SJSA1 (cell line): ENCODE measurements at places on chromosomes 1 and 21. TPM values are rescaled to one million over a fixed set of nuclear protein-coding genes. Genes with fewer than 3 reads are reported as not detected.

DNA sequence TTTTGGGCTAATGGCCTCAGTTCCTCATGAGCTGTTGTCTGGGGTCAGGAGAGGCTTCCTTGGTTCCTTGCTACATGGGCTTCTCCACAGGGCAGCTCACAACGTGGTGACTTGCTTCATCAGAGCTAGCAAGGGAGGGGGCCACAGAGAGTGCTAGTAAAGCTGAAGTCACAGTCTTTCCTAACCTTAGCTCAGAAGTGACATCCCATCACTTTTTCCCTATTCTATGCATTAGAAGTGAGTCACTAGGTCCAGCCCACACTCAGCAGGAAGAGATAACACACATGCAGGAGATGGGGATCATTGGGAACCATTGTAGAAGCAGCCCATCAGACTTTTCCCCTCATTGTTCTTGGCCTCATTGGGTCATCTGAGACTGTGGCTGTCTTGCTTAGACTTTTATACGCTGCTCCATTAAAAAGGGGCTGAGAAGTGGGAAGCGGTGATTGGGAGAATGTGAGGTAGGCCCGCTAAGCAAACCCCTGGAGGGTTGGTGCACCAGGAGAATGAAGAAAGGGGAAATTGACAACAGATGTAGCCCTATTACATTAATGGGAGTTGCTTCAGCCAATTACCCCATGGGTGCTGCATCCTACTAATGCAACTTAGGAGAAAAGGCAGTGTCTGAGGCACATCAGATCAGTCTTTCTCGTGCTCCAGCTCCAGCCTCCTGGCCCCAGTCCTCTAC lies 22.1 kb upstream of the IGSF21 start:
- no peak for DNase-seq

Gene CYP4Z1
- not detected in 2 replicates for total RNA-seq

Gene PPIE
- 43.0 and 48.7 TPM in 2 replicates for total RNA-seq

DNA sequence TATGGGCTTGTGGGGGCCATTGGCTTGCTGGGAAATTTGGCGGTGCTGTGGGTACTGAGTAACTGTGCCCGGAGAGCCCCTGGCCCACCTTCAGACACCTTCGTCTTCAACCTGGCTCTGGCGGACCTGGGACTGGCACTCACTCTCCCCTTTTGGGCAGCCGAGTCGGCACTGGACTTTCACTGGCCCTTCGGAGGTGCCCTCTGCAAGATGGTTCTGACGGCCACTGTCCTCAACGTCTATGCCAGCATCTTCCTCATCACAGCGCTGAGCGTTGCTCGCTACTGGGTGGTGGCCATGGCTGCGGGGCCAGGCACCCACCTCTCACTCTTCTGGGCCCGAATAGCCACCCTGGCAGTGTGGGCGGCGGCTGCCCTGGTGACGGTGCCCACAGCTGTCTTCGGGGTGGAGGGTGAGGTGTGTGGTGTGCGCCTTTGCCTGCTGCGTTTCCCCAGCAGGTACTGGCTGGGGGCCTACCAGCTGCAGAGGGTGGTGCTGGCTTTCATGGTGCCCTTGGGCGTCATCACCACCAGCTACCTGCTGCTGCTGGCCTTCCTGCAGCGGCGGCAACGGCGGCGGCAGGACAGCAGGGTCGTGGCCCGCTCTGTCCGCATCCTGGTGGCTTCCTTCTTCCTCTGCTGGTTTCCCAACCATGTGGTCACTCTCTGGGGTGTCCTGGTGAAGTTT lies 550 bp downstream of the RXFP4 start:
- no peak for DNase-seq

- DNase-seq, result no peak
These were observed 113.5 kb downstream of the MAP3K21 start for GRCh38 chr1:233440951-233441401.

Gene GBP7
- not detected in 2 replicates for total RNA-seq

DNA sequence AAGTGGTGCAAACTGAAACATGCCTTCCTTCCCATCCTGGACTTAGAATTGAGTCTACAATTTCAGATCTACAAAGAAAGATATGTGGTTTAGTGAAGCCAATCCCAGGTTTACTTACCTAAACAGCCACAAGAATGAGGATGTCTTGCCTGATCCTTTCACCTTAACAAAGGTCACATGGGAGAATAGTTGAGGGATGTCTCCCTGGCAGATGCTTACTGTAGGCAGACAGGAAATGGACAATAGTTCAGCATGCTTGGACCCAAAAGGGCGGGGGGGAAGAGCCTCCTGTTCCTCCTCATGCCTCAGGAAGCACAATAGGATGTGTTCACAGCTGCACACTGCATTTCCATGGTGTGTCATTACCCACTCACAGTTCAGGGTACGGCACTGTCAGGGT lies 492.7 kb upstream of the USP24 start:
- DNase-seq, result no peak

DNA sequence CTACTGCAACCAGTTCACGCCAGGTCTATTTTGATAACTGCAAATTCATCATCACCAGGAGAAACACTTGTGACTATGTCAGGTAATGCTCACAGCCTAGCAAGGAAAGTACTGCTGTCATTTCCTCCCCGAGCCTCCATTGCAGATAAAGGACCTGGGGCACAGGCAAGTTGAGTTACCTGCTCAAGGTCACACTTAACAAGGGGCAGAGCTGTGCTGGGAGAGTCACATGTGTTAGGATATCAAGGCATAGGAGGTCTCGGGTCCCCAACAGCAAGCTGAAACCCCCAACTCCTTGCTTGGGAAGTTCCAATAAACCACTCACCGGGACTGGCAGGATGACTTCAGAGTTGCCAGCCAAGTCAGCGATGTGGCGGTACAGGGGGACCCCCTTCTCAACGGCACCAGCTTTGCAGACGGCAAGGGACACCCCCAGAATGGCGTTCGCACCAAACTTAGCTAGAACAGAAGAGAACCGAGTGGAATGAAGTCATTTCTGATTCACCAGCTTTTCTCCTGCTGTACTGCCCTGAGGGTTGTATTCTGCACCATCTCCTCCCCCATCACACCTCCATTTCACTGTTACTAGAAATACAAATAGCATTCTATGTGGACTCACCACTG lies 11.6 kb downstream of the ENO1 start:
- no peak for DNase-seq

DNA sequence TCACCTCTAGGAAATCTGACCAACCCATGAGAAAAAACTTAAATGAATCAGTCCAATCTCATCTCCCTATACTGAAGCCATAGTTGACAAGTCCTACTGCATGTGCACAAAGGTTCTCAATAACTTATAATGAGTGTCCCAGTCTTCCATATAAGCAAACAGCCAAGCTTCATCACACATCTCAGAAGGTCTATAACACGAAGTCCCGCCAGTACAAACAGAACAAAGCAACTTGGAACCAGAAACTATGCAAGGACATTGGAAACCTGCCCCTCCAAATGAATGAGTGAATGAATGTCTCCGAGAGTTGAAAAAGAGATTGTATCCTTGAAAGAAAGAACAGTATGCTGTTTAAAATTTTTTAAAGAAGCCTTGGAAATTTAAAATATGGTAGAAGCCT lies 53.6 kb upstream of the IPO9 start:
- no peak for DNase-seq

DNA sequence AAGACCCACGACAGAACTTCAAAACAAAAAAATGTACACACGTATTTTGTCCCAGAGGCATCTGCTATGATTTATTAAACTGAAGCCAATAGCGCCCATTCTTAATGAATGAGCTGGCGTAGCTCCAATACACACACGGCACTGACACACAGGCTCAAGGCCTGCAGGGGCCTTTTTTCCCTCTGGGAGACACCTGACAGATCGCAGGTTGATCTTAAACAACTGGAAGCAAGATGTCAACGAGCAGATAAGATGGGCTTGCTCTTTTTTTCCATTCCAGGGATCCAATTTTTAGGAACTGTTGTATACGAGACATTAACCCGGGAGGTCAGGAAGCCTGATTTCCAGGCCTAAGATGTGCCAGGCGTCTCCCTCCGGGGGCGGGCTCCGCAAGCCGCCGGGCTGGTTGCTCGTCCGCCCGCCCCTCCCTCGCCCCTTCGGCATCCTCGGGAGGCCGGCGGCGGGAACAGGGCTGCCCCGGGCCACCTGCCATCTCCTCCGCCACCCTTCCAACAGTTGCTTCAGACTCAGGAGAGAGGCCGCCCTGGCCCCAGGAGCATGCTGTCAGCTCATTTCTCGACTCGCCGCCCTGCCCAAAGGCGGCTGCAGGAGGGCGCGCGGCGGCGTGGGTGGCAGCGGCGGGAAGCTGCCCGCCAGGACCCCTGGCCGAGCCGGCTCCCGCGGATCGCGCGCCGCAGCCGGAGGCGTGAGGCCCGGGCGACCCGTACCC lies 735 bp downstream of the TTC13 start:
- DNase-seq, result peak; percentile 37

Gene RIPK4
- total RNA-seq, result 0.47 and 1.7 TPM in 2 replicates

DNA sequence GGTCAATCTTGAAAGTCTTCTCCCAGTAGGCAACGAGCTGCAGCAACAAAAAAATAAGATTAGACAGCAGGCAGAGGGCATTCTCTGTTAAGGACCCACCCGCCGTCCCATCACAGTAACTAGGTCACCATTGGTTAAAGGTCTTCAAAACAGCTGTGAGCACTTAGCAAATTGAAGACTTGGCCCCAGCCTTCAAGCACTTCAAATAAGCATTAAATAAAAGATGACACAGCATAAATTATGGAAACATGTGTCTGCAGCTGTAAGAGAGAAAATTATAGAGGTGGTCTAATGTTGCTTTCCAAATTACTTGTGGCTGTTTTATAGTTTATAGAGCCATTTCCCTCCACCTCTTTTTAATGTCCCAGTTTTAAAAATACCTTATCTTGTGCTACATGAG lies 61.2 kb downstream of the VANGL1 start:
- no peak for DNase-seq

DNA sequence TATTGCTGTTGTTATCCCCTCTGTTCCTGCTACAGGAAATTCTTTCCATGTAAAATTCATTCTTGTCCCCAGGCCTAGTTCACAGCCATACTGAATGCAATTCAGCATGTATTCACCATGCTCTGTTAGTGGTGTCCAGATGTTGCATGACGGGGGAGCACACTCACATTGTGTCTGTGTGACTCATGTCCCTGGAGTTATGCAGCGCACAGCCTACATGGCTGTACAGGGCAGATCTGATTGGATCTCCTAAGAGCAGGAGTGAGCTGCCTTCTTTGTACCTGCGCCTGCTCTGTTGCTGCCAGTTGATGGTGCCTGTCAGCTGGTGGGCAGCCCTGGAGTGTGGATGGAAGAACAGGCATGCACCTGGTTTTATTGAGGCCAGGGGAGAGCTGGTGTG lies 17.6 kb downstream of the HTR6 start:
- DNase-seq, result peak; percentile 31

Gene RNF186
- total RNA-seq, result not detected in 2 replicates
